ENCODE measurements at places on chromosomes 16 and 17.

DNA sequence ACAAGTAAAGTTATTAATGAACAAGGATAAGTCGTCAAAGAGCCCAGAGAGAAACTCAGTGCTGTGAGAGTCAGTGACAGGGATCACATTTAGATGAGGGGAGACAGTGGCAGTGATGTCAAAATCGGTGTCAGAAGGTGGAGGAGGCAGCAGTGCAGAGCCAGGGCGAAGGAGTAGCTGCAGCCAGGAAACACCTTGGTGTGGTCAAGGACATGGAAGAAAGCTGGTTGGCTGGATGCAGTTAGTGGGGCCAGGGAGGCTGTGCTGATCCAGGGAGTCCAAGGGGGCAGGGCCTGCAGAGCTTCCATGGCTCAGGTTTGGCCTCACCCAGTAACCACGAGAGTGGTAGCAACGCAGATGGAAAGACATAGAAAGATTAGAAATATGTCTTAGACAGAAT, 50.7 kb upstream of the ADORA2B start:
- DNase-seq = no peak

DNA sequence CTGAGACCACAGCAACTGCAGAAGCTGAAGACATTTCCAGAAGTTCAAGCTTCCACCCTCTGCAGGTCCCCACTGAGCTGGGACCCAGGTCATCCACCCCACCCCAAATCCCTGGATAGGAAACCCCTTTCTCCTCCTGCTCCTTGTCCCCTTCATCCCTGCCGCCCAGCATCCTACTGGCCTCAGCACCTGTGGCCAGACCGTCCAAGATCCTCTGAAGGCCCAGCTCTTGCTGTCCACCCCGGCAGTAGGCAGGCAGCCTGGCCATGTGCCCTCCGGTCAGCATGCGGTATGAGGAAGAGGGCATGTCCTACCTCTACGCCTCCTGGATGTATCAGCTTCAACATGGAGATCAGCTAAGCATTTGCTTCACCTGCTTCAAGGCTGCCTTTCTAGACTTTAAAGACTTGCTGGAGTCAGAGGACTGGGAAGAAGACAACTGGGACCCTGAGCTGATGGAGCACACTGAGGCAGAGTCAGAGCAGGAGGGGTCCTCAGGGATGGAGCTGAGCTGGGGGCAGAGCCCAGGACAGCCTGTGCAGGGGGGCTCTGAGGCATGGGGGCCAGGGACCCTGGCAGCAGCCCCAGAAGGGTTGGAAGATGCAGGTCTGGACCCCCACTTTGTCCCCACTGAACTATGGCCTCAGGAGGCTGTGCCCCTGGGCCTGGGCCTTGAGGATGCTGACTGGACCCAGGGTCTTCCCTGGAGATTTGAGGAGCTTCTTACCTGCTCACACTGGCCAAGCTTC, 3.0 kb downstream of the TEX19 start:
- no peak for DNase-seq

DNA sequence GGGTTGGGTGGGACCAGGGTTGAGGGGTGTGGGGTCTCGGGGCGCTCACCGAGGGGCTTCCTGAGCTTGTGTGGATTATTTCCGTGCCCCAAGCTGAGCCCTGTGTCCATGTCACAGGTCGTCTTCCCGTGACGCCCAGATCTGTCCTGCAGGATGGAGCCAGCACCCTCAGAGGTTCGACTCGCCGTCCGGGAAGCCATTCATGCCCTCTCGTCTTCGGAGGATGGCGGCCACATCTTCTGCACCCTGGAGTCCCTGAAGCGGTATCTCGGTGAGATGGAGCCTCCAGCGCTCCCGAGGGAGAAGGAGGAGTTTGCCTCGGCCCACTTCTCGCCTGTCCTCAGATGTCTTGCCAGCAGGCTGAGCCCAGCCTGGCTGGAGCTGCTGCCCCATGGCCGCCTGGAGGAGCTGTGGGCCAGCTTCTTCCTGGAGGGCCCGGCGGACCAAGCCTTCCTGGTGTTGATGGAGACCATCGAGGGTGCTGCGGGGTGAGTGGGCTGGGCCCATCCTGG, 1.0 kb downstream of the TELO2 start:
- no peak for DNase-seq

GRCh38 chr17:61591930-61592329, 911 bp upstream of the NACA2 start:
- DNase-seq = no peak

- DNase-seq = no peak
Observed at GRCh38 chr16:77299395-77299794, 100.2 kb downstream of the SYCE1L start.

DNA sequence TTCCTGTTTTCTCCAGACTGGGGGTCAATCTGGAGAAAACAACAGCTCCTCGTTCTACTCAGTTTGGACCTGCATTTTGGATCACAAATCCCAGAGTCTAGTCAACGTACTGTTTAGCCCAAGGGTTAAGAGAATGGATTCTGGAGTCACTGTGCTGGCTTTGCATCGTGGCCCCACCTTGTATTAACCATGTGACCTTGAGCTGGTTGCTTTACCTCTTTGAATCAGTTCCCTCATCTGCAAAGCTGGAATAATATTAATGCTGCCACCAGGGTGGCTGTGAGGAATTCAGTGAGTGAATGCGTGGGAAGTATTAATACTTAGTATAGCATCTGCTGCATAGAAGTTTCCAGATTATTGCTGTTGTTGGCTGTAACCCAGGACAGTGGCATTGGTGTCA, 11.3 kb upstream of the DHRS7C start:
- DNase-seq = no peak

DNA sequence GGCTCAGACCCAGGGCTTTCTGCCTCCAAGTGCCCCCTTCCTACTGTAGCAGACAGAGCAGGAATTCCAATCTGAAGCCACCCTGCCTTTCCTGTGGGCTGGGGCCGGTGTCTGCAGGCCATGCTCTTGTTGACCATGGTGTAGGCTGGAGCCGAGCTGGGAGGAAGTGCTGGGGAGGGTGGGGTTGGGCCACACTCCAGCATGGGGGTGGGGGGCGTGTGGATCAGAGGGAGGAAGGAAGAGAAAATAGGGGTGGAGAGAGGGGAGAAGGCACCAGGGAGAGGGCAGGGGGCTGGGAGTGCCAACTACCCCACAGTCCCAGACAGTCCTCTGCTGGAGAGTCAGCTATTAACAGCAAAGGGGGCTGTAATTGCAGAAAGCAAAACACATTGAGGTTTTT, 54.3 kb upstream of the JPH3 start:
- DNase-seq = no peak

DNA sequence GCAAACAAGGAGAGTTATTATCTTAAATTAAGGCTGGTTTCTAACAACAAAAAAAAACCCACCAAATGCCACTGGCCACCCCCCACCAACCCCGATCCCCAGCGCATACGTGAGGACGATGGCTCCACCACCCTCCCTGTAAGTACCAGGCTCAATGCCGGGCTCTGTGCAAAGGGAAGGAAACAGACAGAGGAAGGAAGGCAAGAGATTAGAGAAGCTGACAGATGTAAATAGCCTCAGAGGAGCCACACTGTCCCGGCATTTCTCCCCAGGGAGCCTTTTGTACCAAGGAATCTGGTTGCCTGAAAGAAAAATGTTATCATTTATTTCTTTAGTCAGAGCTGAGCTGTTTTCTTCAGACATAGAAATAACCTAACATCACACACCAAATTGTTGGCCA, 13.1 kb downstream of the SOST start:
- no peak for DNase-seq

- DNase-seq = no peak
Observed at GRCh38 chr16:12272264-12272663, 295.7 kb downstream of the SNX29 start.

GRCh38 chr17:8930649-8931048, 34.9 kb downstream of the PIK3R5 start:
- no peak for DNase-seq

- DNase-seq = no peak
Observed at GRCh38 chr17:39601758-39602532, 5.8 kb downstream of the NEUROD2 start.

GRCh38 chr16:87822108-87822970, 47.0 kb downstream of the SLC7A5 start:
- DNase-seq = no peak

- no peak for DNase-seq
Observed at GRCh38 chr17:36616061-36617029, 15.0 kb downstream of the MRM1 start.

- no peak for DNase-seq
Observed at GRCh38 chr16:67425061-67425460, 5.9 kb upstream of the HSD11B2 start.

DNA sequence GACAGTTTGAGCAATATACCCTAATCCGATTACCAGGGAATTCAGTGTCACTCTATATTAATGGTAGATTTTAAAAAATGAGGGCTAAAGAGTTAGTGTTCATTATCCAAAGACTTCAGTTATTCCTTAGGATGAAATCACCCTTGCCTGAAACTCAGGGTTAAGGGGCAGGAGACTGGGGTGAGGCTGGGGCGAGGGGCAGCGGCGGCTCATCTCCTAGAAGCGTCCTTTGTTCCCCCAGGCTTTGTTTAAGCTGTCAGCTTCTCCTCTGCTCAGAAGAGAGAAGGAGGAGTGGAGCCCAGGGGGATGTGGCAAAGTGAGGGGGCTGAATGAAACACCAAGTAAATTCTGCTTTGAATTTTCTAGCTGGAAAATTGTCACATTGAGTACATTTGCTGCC, 117.7 kb upstream of the ELAC2 start:
- no peak for DNase-seq
